Stimulated activated naive CD8-positive, alpha-beta T cell treated with anti-CD3 and anti-CD28 coated beads, Interleukin-15, Interleukin-2, amounts not matched to agents 100 U/mL and 50 U/mL, for 24 hours (primary cell): ENCODE measurements at places on chromosomes 5 and 9.
A peak's percentile ranks its signal among the peaks of the same experiment; 100 is the strongest.

DNA sequence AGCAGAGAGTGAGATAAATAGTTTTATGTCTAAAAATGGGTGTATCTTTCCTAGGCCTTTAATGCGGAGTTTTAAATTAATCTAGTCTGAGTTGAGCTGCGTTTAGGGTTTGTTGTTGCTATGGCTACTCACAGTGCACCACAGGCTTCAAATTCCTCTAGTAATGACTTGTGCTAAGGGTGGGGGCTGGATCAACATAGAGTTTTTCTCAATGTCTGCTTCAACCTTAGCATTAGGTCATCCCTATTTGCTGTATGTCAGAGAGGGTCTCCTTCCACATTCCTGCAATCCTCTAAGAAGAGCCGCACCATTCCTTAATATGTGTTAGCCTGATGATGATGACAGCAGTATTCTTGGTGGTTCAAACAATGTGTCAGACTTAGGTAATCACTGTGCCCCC lies 465.6 kb upstream of the KIF2A start:
- DNase-seq = no peak

DNA sequence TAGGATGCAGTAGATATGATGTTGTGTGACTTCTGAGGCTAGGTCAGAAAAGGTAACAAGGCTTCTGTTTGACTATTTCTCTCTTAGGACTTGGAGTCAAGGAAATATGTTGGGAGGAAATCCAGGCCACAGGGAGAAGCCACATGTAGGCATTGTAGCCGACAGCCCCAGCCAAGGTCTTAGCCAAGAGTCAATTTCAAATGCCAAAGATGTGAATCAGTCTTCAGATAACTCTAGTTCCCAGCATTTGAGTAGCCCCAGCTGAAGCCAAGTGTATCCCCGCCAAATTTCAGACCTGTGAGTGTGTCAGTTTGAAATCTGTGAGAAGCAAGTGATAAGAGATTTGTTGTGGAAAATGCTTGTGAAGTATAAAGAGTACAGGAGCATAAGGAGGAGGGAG lies 38.1 kb upstream of the ISL1 start:
- no peak for DNase-seq

- DNase-seq = no peak
Observed at GRCh38 chr9:25733336-25733982, 55.2 kb upstream of the TUSC1 start.

DNA sequence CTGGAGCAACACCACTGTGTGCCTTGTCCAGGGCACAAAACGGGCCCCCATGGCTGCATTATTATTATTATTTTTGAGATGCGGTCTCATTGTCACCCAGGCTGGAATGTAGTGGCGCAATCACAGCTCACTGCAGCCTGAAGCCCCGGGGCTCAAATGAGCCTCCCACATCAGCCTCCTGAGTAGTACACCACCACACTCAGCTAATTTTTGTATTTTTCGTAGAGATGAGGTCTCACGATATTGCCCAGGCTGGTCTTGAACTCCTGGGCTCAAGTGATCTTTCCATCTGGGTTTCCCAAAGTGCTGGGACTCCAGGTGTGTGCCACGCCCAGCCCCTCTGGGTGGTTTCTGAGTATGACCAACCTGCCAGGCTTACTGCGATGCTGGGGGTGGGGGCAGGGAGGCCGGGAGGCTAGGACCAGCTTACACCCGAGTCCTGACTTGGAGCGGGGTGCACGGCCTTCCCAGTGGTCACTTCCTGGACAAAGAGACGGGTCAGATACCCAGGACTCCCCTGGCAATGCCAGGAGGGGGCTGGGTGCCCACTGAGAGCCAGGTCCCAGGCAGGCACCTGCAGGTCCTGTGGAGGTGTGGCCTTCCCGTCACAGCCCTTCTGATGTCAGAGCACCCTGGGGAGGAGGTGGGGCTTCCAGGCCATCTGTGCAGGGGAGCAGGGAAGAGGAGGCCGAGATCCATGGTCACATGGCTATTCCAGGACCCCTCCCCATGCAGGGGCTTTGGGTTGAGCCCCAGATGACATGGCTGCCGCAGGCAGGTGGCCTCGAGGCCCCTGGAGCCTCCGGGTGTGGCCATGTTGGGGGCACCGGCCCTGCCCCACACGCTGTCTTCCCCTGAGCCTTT lies 8.3 kb upstream of the NRARP start:
- DNase-seq = no peak

- DNase-seq = no peak
Observed at GRCh38 chr5:176508603-176509002, 28.6 kb downstream of the RNF44 start.

GRCh38 chr5:154755361-154756008 lies at the start of gene LARP1:
Gene LARP1, plus strand, starts transcription at chr5:154755377. Its CDS starts 381 bp downstream, at chr5:154755758.
- DNase-seq = peak; percentile 33

DNA sequence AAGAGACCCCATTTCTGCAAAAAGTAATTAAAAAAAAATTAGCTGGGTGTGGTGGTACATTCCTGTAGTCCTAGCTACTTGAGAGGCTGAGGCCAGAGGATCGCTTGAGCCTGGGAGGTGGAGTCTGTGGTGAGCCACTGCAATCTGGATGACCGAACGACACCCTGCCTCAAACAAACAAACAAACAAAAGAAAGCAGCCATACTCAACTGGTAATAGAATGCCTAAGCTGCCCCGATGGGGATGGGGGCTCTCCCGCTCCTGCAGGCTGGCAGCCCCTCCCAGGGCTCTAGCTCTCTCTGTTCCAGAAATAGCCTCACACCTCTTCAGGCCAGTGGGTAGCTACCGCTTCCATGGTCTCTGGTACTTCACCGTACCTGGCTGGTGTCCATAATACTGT lies 241.8 kb downstream of the FANCC start:
- no peak for DNase-seq

- peak; percentile 81 for DNase-seq
Observed at GRCh38 chr5:73201547-73202513, 28.8 kb downstream of the TMEM174 start.

- DNase-seq = peak; percentile 27
Observed at GRCh38 chr5:71757590-71758543, 38.8 kb downstream of the CARTPT start.

- DNase-seq = no peak
Observed at GRCh38 chr5:149757956-149758355, 27.8 kb downstream of the PPARGC1B start.

DNA sequence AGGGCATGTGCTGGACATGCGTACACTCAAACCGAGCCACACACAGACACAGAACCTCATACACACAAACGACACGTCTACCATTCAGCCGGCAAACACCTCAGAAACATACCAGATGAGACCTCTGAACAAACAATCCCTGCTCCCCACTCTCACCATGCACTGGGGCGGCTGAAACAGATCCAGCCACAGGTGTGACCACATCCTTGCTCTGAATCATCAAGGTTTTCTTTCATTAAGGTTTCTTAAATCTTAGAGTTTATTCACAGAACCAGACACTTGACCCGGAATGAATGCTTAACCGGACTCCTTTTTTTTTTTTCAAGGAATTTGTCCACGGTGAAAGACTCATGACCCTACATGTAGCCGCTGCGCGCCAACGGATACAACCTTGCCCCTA lies 26.2 kb downstream of the TERT start:
- DNase-seq = peak; percentile 27

- DNase-seq = no peak
Observed at GRCh38 chr5:12865529-12865928, 961.3 kb upstream of the CTNND2 start.

DNA sequence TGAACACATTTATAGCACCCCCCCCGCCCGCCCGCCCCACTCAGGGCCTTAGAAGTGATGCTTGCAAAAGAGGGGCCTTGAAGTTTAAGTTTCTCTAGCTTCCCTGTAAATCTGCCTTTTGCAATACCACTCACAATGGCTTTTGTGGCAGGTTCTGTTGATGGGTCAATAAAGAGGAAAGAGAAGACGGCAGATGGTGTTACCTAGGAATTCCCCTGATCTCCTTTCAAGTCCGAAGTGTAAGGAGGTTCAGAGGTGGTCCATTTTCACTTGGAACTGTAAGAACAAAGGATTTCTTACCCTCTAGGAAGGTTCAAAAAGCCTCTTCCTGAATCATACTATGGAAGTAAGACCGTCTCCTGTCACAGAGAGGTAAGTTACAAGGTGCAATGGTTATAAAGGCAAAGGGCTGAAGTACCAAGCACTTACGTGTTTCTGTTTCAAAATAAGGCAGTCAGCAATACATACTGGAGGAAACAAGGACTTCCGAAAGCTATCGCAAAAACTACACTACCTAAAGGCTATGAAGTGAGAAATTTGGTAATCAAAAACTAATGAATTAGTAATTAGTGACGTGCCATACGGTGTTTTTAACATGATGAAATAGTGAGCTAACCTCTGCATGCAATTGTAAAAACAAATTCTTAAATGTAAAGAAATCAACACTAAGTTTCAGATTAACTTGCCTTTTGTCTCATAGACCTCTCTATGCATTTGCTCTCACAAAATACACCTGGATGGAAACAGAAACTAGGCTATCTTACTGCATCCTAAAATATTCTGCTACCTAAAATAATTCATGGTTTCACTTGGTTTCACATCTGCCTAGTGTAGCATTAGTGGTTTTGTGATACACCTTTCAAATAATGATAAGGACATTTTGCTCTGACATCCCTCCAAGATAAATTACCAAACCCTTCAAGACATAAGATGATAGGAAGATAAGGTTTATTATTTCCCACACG lies 589.4 kb upstream of the FAM174A start:
- DNase-seq = no peak

DNA sequence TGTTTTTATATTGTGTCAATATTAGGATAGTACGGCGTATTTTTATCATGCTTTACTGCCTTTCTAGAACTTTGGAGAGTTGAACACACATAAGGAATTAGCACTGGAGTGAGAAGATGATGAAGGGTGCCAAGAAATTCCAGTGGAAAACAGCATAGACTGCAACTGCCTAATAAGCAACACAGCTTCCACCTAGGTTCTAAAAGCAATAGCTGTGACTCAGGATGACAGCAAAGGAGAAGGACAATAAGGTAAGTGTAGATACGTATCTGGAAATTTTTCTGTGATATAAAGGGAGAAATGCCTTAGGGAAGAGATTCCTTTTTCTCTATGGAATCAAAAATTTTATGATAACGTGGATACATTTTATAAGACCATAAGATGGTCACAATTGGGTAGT lies 7.4 kb downstream of the PTPRD start:
- no peak for DNase-seq

DNA sequence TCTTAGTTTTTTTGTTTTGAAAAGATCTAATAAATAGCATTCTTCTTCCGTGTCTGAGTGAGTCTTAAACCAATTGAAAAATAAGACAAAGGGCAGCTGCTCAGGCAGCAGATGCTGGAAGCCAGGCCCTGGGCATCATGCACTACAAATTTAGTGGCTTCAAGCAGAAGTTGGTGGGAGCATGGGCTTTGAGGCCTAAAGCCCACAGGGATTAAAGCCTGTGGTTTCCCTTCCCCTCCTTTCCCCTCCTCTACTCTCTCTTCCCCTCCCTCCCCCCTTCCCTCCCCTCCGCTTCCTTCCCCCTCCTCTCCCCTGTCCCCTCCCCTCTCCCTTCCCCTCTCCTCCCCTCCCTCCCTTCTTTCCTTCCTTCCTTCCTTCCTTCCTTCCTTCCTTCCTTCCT lies 20.1 kb upstream of the KIF4B start:
- DNase-seq = no peak

DNA sequence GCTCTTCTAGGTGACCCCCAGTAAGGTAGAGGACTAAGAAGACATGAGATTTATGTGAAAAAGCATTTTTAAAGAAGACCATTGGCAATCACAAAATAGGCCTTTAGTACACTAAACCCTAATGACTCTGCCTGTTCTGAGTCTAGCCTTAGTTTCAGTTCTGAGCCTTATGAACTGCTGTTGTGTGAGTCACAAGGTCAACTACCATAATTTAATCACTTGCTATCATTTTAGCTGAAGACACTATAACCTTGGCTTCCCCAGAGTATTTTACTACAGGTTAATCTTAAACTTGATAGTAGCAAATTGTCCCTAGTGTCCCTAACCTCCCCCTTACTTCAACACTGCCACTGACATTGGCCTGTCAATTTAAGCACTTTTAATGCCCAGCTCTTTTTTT lies 34.4 kb downstream of the APC start:
- DNase-seq = no peak

DNA sequence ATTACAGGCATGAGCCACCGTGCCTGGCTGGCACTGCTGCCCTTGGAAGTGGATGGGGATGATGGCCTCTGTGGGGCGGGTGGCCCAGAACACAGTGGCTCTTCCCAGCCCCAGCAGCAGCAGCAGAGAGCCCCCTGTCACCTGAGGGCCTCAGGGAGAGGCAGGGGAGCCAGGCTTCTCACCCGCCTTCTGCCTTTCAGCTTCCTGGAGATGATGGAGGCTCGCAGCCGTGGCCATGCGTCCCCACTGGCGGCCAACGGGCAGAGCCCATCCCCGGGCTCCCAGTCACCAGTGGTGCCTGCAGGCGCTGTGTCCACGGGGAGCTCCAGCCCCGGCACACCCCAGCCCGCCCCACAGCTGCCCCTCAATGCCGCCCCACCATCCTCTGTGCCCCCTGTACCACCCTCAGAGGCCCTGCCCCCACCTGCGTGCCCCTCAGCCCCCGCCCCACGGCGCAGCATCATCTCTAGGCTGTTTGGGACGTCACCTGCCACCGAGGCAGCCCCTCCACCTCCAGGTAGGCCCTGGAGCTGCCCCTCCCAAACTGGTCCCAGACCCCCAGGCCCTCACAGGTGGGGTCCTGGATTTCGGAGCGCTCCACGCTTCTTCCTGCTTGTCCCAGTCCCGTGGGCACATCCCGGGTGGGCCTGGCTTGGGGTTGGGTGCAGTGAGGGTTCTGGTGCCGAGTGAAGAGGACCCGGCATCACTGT lies 5.0 kb upstream of the AJM1 start:
- no peak for DNase-seq

- no peak for DNase-seq
Observed at GRCh38 chr9:121050128-121050988, at the start of gene C5. Gene C5, minus strand, starts transcription at chr9:121050275. Its CDS starts 29 bp downstream, at chr9:121050246.
